Mucosa of gallbladder (tissue), 1 donor: ENCODE measurements at places on chromosomes 7 and 10.

DNA sequence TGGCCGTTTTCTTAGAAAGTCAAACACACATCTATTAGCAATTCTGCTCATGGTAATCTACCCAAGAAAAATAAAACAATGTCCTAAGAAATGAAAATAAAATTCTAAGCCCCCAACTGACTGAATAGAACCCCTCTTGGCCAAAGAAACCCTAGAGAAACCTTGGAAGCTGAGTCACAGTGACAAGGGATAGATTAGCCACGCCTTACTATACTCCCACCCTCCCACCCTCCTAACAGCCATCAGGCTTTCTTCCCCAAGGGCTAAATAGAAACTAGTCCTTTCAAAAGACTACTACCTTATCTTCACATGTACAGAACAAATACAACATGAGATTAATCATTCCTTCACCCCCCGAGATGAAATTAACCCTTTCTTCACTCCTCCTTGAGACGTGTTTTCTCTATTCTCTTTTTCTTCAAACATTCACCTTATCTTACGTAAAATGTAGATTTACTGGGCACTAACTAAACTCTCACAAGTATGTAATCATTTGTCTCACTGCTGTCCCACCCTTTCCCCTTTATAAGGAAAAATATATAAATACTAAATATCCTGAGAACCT is 57.5 kb downstream of the HTR7 start:
- DNase-seq, result no peak

- no peak for DNase-seq
Measured at GRCh38 chr7:91128683-91129348, 135.4 kb upstream of the FZD1 start.

DNA sequence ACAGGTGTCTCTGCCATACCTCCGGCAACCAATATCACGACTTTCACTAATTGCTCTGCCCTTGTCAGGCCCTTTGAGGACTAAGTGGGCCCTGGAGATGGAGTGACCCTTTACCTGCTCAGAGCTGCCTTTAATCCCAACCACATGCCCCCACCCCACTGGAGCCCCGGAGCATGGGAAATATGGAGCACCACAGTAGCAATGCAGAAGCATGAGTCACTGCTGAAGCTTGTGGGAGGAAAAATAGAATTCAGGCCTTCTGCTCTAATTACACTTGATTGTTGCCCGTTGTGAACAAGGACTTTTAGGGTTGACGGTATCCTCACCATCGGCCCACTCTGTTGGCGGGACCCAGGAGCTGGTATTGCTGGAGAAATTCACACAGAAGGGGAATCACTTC is 52.5 kb upstream of the FRMD4A start:
- no peak for DNase-seq

- DNase-seq, result no peak
Measured at GRCh38 chr7:70620333-70621055, 511.4 kb upstream of the GALNT17 start.

DNA sequence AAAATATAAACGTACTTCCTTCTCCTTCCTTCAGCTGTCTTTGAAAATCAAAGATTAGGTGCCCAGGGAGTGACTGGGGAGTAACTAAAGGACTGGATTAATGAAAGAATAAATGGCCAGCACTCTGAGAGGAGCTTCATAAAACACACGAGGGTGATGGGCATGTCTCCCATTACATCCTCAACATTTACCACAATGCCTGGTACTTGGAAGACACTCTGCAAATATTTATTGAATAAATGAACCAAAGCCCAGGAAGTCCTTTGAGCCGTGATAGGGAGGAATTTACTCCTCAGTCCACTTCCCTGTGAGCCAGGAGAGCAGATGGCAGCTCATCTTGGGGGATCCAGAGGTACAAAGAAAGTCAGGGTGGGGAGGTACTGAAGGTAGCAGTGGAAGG is 96.3 kb downstream of the RAB11FIP2 start:
- DNase-seq, result no peak

DNA sequence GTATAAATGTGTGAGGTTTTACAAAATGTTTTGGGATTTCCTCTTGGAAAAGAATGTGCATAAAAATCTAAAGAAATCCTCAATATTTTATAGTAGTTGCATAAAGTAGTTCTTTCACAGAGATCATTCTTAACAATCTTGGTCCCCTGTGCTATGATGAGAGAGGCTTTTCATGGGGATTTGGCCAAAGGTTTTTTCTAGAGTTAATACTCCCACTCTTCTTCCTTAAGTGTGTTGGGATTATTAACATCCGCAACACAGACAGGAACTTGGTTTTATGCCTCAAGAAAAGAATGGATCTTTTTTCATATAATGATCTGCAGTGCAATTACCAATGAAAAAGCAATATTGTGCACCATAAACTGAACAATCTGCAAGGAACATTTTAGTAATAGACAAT is 71.5 kb downstream of the AGMO start:
- no peak for DNase-seq

- no peak for DNase-seq
Measured at GRCh38 chr10:77649333-77650331, 12.0 kb upstream of the KCNMA1 start.

GRCh38 chr7:55343860-55344606 is 21.1 kb upstream of the LANCL2 start:
- DNase-seq, result no peak

DNA sequence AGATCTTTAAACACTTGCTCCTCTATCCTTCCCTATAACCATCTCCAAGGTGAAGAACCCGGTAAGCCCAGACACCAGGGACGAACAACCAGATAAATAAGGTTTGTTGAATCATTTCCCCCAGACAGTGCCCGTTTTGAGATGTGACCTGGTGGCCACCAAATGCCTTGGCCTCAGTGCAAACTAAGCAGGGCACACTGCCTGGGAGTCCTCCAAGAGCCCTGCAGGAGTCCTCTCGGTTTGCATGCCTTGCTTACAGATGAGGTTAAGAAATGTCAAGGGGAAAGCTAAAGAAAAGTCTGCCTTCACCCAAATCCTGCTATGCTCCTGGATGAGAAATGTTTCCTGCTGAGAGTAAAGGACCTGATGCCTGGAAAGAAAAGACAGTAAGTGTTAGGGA is 31.6 kb downstream of the SLIT1 start:
- no peak for DNase-seq

GRCh38 chr7:23713285-23714149 is 3.5 kb downstream of the STK31 start:
- DNase-seq, result no peak

GRCh38 chr7:108308903-108309302 is 147.3 kb downstream of the NRCAM start:
- no peak for DNase-seq

- DNase-seq, result no peak
Measured at GRCh38 chr10:104359811-104360210, 6.2 kb downstream of the CFAP58 start.

DNA sequence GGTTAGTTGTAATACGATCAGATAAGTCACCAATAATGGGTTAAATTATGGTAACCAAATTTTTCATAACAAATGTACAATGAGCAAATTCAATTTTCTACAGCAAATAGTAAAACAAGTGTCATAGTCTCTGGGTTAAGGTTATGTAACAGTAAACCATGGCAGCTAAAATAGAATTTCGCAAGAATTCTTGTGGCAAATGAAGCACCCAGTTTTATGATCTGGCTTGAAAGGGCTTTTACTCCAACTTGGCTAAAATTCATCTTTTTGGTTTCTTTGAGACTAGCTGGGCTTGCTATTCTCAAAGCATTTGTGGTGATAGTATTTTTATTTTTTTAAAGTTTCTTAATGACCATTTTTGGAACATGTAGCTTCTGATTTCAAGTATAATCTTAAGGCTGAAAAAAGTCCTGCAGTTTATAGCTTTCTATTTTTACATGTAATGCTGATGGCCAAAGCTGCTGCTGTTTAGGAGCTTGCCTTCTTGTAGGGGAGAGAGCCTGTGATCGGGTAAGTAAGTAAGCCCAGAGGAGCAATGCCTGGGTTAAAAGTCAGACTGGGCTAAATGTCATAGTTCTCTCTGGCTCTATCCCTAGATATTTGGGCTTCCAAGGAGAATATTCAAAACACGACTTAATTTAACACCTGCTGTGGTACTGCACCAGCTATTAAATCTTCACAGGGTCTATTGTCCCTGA is 55.5 kb upstream of the SYPL1 start:
- no peak for DNase-seq

DNA sequence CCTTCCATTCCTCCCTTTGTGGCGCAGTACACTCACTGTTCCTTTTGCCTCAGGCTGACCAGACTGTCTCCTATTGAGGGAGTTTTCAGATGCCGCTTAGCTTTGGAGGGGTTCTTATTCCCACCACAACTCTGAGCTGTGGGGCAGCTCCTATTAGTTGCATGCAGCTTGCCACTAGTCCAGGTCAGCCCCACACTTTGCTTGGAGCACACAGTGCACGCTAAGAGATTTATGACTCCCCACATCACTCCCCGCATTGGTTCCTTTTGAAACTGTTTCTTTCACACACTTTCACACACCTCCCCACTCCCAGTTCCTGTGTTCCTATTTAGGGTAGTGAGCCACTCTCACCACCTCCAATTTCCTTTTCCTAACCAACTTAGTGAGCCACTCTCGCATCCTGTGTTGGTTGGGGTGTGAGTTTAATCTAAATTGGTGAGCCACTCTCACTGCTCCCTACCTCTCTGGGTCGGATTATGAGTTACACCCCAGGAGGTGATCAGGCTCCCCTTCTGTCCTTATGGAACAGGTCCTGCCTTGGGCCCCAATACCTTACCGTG is 10.4 kb upstream of the ZNF485 start:
- DNase-seq, result no peak

- DNase-seq, result no peak
Measured at GRCh38 chr7:106775552-106775936, 89.5 kb upstream of the PIK3CG start.

GRCh38 chr7:86629-87028 is 105.7 kb upstream of the FAM20C start:
- DNase-seq, result no peak

DNA sequence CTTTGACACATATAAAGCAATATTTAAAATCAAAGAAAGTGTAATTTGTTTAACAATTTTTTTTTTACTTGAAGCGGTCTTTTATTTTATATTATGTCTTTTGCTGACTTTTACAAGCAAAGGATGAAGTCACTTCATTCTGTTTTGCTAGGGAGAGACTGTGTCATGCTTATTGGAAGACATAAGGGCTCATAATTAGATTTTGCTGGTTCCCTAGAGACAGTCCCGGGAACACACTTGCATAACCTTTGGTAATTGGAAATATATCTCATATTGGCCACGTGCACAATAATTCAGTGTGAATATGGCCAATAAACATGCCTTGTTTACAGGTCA is 448 bp upstream of the NET1 start:
- DNase-seq, result no peak

DNA sequence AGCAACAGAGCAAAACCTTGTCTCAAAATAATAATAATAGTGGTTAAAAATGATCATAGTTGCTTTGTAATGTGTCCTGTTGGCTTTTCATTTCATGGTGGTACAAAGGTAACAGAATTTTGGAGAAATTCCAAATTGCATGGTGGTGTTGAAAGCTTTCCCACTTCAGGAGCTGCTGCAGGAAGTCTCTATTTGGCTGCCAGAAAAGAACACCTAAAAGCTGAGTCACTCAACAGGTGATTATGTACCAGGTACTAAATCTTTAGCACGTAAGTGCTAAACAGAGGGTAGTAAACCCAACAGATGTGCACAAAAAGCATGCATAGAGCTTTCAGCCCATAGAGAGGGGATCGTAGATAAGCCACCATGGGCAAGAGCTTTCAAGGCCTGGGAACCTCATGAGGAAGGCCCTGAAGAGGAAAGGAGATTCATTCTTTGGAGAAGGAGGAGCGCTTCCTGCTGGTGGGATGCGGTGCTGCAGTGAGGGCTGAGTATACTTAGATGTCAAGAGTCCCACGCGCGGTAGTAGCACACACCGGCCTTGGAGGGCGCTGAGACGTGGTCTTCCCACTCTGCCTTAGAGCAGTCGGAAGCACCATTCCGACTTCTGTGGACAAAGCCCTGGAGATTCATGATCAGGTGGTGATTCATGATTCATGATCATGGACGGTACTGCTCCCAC is 118.7 kb downstream of the RALA start:
- no peak for DNase-seq

DNA sequence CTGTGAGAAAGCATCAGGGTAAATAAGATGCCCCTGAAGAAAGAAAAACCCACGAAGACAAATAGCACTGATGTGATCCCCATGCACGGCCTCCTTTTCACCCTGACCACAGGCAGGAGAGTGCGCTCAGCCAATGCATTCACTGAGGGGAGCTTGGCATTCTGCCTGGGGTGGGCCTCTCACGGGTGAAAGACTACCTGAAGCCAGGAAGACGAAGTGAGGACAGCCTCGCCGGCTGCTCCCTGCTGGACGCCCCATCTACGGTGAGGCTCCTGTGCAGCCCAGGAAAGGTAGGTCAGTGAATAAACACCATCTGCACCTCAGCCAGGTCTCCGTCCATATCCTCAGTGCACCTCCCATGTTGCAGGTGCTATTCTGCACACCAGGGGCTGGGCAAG is 32.0 kb downstream of the CPXM2 start:
- DNase-seq, result no peak

DNA sequence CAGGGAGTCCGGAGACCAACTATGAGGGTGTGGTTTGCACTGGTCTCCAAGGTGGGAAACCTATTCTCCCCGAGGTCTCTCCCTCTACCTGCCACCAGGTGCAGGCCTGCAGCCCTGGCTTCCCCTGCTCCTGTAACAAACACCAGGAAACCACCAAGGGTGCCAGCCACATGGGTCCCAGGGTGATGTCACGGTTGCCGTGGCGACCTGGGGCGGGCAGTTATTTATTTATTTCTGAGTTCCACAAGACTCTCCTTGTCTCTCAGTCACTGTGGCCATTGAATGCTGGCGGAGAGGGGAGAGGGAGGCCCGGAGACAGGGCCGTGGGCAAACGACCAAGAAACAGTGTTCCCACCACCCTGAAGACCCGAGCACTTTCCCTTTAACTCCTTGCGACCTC is 27.0 kb downstream of the MMD2 start:
- peak; percentile 56 for DNase-seq

GRCh38 chr10:35579116-35579515 is 26.0 kb upstream of the GJD4 start:
- DNase-seq, result no peak

- DNase-seq, result no peak
Measured at GRCh38 chr10:11411926-11412545, 199.4 kb downstream of the USP6NL start.

DNA sequence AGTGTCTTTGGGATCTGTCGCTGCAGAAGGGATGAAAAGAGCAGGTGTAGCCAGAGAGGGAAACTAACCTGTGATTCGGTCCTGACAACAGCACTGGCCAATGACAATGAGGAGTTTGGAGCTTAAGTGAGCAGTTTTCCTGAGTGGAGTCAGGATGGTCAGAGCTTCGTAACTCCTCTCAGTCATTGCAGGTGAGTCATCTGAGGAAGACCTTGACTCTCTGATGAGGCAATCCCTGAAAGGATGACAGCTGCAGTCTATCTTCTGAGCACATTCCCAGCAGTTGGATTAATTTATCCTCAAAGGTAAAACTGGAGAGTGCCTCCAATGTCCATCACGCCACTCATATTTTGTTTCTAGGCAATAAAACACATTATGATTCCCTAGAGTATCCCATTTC is 401.9 kb downstream of the POM121L12 start:
- no peak for DNase-seq

DNA sequence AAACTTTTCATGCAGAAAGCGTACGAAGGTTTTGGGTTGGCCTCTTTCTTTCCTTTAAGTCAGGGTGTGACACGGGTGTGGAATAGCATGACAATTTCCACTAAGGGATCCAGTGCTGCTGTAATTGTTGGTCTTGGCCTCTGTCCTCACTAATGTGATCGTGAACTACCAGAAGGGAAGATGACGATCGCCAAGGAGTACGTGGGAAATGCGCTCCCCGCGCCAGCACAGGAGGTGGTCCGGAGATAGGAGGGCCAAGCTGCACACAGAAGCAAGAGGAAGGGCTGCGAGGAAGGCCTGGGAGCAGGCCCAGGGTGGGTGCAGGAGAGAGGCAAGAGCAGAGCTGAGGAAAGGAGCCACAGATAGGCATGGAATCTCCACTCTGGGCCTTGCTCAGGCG is 79.7 kb upstream of the PODXL start:
- no peak for DNase-seq
